Stimulated activated CD8-positive, alpha-beta memory T cell treated with anti-CD3 and anti-CD28 coated beads, Interleukin-7, amount 100 ng/mL, for 1 hour (primary cell): ENCODE measurements at places on chromosomes 13 and 19.

DNA sequence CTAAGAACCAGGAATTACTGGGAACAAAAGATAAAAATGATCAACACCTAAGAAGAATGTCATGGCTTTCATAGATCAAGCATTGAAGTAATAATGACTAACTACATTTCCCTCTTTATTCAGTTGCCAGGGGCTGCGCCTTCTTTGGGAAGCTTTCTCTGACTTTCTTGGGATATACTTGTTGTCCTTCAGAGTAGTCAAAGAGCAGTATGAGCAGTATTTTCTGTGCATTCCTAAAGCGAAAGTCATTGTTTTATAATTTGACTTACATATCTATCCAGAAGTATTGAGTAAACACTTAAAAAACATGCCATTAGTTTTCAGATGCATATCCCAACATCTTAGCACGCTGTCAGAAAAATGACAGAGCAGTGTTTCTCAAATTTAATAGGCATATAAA lies 2412.4 kb downstream of the PCDH9 start:
- no peak for DNase-seq

GRCh38 chr19:55156202-55157063 lies 1.1 kb downstream of the TNNI3 start:
- no peak for DNase-seq

DNA sequence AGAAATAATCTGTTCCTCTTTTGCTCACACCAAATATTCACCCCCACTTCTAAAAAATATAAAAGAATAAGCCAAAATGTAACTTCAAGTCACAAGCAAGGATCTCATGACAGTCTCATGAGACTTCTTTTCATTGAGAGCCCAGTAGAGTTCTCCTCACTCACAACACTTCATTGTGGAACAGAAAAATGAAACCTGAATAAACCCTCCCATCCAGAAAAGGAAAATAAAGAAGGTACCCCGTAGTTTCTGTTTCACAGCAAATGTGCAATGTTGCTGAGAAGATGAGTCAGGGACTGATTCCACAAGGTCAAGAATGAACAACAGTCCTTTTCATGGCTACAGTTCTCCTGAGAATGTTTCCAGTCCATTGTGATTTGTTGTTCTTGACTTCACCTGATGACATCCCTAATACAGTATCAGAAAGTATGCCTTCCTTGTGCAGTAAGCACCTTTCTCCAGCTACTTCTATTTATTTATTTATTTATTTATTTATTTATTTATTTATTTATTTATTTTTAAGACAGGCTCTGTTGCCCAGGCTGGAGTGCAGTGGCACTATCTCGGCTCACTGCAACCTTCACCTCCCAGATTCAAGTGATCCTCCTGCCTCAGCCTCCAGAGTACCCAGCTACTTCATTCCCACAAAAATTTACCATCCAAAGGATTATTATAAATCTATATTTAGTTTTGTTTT lies 6.4 kb upstream of the ZNF841 start:
- DNase-seq = no peak

DNA sequence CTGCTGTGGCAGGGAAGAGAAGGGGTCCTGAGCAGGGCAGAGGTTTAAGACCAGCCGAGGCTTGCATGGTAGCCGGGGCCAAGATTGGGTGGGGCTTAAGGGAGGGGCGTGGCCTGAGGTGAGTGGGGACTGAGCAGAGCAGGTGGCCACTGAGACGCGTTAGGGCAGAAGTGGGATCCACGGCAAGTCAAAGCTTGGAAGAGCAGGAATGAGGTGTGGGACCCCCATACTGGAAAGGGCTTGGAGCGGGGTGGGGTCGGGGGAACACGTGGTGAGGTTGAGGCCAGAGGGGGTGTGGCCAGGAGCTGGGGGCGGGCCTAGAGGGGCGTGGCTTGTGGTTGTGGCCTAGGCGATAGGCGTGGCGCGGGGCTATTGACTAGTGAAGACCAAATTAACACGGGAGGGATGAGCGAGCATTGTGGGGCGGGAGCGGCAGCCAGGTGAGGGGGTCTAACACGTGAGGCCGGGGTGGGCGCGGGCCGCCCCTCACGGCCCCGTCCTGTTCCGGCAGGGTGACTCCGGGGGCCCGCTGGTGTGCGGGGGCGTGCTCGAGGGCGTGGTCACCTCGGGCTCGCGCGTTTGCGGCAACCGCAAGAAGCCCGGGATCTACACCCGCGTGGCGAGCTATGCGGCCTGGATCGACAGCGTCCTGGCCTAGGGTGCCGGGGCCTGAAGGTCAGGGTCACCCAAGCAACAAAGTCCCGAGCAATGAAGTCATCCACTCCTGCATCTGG lies 3.3 kb downstream of the CFD start:
- DNase-seq = peak; percentile 65

DNA sequence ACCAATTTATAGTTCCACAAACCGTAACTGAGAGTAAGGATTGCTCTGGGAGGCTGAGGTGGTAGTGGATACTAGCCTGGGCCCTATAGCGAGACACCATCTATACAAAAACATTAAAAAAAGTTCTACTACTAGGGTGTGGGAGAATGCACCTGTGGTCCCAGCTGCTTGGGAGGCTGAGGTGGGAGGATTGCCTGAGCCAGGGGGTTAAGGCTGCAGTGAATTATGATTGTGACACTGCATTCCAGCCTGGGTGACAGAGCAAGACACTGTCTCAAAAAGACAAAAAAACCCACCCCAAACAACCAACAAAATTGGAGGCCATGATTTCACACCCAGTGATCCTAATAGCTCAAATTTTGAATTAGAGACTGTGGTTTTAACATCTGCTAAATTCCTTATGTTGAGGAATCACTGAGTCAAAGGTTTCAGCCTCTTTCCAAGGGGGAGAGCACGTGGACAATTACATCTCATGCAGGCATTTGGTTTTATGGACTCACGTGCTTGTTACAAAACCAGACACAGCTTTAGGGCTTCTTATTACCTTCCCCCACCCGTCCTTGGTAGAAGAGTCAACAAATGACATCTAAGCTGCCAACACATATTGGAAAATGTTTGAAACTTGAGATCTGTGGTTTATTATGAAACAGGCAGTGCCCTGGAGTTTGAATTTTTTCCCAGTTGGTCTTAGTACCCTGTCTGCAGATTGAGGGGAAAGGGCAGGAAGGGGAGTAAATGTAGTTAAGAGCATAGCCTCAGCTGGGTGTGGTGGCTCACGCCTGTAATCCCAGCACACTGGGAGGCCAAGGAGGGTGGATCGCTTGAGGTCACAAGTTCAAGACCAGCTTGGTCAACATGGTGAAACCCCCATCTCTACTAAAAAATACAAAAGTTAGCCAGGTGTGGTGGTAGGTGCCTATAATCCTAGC lies 18.5 kb downstream of the CYP2A6 start:
- DNase-seq = no peak

- DNase-seq = no peak
Measured at GRCh38 chr13:98985591-98985990, 7.7 kb upstream of the DOCK9 start.

- no peak for DNase-seq
Measured at GRCh38 chr13:22372261-22372660, 701.4 kb downstream of the FGF9 start.

DNA sequence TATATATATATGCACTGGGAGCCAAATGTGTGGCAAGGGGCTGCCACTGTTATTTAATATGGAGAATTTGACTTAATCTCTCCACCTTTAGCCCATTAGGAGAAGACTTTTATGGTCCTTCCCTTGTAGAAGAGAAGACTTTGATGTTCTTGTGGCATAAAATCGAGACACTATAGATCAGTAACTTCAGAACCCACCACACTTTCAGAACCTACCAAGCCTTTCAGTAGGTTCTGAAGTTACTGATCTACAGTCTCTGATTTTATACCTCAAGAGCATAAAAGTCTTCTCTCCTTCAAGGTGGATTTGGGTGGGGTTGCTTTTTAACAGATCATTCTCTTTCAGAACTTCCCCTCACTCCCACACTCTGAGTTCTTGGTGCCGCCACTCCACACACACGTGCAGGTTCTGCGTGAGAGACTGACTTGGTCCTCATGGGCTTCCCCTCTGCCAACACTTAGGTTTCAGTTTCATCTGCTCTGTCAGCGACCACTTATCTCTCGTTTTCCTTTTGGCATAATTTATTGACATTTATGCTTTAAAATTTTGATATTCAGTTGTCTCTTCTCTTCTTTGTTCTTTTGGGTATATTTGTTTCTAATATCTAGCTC lies 213.4 kb upstream of the PCDH17 start:
- DNase-seq = no peak

GRCh38 chr13:100543872-100544602 lies 44.6 kb downstream of the GGACT start:
- DNase-seq = no peak

DNA sequence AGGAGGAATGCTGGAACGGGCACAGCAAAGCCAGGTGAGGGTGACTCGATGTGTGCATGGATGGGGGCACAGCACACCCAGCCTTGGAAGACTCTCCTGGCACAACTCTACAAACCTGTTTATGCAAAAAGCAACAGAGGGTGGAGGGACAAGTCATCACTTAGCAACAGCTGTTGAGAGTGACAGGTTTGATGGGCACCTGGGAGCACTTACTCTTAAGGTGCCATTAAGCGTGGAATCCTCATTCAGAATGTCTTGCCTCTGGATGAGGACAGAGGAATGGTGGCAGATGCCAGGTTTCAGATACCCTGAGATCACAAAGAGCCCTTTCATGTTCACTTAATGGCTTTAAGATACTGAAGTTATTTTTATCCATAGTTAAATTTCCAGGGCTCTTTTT lies 97.0 kb downstream of the DCT start:
- DNase-seq = no peak

DNA sequence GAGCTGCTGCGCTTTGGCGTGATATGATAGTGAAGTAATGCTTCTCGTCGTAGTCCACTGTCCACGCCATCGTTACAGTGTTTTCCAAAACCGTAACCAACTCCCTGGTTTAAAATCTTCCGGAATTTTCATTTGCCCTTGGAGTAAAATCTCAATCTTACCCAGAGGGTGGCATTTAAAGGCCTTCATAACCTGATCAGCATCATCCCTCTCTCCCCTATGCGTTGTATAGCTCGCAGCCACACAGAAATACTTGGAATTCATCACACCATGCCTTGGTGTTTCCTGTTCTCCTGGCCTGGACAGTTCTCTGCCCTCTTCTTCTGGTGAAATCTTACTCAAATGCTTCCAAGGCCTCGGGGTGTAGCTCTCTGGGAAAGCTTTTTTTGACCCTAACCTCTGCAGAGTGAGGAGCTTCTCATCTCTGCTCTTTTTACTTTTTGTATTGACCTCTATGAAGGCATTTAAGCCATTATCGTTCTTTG lies 839 bp downstream of the MPHOSPH8 start:
- no peak for DNase-seq

DNA sequence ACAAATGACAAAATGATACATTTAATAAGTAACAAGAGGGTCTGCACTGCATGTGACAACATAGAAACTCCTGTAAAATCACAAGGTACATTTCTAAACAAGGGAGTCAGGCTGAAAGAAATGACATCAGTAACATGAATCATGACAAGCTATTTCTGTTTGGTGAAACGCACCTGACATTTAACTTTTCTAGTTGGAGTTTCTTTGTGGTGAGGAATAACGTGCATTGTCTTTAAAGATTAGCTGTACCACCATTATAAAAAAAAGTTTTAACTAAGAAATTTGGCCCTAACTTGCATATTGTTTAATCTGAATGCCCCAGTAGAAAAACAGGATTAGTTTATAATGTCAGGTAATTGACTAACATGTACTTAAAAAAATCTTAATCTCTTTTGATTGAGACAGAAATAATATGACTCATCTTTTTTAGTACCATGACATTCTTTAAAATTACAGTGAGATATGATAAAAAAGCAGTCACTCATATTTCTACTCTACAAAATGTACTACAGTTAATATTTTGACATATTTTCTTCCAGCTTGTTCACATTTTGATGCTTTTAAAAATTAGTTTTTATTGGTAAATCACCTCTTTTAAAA lies 418.2 kb downstream of the KLF12 start:
- DNase-seq = no peak

DNA sequence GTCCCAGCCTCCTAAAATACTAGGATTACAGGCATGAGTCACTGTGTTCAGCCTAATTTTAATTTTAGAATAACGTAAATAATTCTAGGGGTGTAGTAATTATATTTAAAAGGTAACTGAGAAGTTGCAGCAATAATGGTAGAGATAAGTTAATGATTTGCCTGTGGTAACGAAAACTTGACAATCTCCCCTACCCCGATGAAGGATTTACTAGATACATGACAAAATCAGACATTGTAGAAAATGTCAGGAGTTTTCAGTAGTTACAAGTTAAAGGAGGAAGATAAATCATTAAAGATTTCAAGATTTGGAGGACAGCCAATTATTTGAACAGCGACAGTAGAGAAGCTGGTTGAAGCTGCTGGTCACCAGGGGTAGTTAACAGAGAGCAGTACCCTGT lies 652.2 kb upstream of the PCDH20 start:
- no peak for DNase-seq

GRCh38 chr13:34356686-34357434 lies 538.9 kb downstream of the RFC3 start:
- no peak for DNase-seq

GRCh38 chr13:113931841-113932459 lies 41.9 kb downstream of the C13orf46 start:
- no peak for DNase-seq

GRCh38 chr19:47020132-47020805 lies 632 bp downstream of the NPAS1 start:
- no peak for DNase-seq

- no peak for DNase-seq
Measured at GRCh38 chr13:32010136-32010535, 21.4 kb upstream of the FRY start.

- no peak for DNase-seq
Measured at GRCh38 chr19:3722443-3723109, 14.4 kb downstream of the TJP3 start.
